HCEC 1CT (cell line): ENCODE measurements at places on chromosomes 16 and 17.
A peak's percentile ranks its signal among the peaks of the same experiment; 100 is the strongest.

GRCh38 chr16:4283939-4284338 lies 11.1 kb upstream of the TFAP4 start:
- DNase-seq, result peak; percentile 68

- no peak for DNase-seq
These were observed 28.0 kb downstream of the IL21R start for GRCh38 chr16:27429981-27430441.

DNA sequence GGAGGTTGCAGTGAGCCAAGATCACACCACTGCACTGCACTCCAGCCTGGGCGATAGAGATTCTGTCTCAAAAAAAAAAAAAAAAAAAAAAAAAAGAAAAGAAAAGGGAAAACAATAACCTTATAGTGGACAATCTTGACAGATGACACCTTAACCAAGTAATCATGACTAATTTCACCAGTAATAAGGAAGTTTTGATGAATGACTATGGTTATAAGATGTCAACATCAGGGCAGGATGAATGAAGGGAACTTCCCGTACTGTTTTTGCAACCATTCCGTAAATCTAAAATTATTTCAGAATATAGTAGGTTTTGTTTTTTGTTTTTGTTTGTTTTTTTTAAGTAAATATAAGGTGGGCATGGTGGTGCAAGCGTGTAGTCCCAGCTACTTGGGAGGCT lies 23.0 kb downstream of the GSPT1 start:
- peak; percentile 11 for DNase-seq

DNA sequence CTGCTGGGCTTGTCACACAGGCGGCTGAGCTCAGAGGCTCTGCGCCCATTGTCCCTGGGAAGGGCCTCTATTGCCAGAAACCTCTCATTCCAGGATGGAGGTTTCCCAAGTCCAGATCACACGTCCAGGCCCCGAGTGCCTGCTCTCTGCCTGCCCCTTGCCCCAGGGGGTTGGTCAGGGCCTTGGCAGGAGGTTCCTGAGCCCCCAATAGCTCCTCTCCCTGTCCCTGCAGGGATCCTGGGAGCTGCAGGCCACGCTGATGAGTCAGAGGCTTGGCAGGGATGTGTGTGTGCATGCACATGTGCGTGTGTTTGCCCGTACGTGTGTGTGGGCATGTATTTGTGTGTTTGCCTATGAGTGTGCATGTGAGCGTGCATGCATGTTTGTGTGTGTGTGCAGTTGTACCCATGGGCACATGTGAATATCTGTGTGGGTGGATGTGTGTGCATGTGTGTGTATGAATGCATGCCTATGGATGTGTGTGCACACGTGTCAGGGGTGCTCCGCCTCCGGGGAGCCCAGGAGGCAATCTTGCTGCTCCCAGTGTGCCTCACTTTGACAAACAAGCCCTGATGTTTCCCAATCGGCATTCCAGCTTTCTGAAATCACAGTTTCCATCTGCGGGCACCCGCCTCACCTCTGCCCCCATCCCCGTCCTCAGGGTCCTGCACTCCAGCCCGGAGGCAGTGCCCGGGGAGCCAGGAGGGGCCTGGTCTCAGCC lies 98.4 kb upstream of the GSE1 start:
- peak; percentile 94 for DNase-seq

DNA sequence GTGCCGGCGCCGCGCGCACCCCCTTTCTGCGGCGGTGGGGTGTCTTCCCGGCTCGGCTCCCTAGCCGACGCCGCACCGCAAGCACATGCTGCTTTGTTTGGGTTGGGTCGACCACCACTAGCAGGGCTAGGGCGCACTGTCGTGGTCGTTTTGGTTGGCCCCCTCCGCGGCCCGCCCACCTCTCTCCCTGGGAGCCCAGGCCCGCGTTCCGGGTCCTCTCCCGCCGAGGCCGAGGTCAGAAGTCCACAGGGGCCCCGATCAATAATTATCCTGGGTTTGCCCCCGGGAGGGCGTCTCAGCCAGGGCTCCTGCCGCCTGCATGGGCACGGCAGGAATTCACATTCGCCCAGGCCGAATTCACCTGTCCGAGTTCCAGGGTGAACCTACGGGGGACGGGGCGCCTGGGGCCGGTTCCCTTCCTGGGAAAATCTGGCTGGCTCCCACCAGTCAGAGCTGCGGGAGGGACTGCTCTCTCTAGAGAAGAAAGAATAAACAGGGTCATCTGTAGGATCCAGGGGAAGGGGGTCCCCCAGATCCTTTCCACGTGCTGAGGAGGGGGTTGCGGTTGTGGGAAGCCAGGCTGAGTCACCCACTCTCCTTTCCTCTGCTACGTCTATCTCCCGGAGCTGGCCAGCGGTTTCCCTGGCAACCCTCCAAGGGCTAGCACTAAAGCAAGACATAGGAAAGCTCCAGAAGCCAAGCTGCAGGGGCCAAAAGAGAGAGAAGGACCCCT lies 584 bp upstream of the STAT5B start:
- peak; percentile 66 for DNase-seq

DNA sequence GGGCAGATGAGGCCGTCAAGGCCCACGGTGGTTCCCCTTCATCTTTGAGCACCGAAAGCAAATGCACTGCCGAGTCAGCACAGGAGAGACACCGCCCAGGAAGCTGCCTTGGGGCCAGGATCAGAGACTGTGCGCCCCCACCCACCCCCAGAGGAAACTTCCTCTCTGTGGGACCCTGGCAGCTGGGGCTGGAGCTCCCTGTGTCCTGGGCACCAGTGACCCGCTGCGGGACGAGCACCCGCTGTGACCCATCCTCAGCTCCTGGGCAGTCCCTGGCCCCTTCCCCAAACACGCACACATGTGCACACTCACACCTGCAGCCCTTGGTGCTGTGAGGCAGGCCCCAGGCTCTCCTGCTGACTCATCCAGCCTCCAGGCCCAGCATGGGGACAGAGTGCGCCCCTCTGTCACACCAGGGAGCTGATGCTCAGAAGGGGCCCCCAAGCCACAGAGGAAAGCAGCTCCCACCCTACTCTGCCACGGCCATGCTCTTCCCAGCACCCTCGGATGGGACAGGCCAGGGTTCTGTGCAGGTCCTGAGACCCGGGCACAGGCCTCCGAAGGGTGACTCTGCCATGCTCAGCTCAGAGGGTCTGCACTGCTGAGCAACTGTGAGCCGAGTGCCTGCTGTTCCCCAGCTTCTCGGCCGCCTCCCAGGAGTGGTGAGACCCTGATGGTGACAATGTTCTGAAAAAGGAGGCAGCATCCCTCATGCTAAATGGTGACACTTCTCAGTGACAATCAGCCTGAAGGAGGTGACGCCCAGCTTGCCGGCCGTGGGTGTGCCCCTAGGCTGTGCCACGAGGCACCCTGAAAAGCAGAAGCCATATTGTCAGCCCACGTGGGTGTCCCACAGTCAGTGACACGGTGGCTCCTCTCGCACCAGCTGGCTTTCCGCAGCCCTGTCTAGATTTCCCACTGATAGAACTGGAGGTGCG lies 3.6 kb downstream of the PIEZO1 start:
- DNase-seq, result no peak

- DNase-seq, result peak; percentile 14
These were observed 1.3 kb downstream of the KIAA0513 start for GRCh38 chr16:85028685-85029407.

DNA sequence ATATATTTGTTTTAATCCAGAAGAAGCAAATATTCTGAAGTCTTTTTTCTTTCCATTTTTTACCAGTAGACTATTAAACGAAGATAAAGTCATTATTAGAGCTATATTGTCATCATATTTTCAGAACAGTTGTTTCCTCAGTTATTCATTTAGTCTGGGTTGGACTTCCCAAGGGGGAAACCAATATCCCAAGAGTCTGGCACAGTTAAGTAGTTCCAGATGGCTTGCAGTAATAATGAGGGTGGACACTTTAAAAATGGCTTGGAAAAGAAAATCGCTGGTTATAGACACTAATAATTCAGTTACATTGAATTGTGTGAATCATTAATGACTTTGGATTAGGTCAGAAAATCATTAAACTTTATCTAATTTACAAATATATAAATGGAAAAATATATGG lies 3.9 kb downstream of the PPM1E start:
- no peak for DNase-seq

DNA sequence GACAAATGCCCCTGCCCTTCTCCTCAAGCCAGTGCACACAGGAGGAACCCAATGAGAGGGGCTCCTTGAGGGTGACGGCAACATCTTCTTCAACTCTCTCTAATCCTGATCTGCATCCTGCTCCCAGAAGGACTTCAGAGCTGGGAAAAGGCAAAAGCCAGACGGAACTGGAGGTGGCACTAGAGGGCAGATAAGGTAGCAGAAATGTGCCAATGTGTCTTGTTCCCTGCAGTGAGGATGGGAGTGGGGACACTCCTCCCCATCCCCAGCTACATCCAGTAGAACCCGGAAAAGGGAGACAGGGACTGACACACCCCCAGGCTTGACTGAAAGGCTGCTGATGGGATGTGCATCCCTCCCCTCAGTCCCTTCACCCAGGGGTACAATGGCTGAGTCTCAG lies 28.5 kb downstream of the SRCIN1 start:
- no peak for DNase-seq

DNA sequence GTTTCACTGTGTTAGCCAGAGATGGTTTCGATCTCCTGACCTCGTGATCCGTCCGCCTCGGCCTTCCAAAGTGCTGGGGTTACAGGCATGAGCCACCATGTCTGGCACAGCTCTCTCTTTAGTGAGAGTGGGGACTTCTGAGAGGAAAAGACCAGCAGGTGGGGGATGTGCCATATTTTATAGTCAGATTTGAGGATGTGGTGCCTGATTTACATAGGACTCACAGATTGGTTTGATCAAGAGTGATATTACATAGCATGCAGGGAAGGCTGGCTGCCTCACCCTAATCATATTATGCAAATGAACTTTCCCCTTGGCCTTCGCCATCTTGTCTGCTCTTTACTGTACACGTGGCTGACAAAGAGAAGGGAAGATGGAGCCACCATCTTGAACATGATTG lies 28.1 kb upstream of the MAPK3 start:
- DNase-seq, result no peak

DNA sequence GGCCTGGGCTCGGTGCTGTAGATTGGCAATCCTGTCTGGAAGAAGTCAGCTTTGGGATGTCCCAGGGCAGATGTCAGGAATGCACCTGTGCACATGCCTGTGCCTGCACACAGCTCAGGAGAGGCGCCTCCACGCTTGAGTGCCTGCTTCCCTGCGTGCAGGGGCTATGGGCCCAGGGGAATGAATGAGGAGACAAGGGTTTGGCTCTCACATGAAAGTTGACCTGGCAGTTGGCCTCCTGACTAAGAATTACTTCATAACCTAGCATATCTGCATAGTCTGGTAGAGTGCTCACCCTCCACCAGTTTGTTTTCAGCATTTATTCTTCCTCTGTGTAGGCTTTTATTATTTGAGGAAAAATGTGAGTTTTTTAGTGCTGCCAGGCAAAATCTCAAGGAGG lies 50.0 kb downstream of the PLD6 start:
- DNase-seq, result peak; percentile 69

DNA sequence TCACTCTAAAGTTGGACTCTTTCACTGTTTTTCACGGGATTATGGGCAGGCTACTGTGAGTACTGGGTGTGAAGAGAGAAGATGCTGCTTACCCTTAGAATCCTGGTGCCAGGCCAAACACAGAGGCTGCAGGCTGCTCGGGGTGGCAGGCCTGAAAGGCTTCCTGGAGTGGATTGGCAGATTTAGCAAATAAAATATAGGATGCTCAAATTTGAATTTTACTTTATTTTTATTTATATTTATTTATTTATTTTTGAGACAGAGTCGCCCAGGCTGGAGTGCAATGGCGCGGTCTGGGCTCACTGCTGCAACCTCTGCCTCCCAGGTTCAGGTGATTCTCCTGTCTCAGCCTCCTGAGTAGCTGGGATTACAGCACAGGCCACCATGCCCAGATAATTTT lies 14.9 kb upstream of the STAC2 start:
- no peak for DNase-seq

DNA sequence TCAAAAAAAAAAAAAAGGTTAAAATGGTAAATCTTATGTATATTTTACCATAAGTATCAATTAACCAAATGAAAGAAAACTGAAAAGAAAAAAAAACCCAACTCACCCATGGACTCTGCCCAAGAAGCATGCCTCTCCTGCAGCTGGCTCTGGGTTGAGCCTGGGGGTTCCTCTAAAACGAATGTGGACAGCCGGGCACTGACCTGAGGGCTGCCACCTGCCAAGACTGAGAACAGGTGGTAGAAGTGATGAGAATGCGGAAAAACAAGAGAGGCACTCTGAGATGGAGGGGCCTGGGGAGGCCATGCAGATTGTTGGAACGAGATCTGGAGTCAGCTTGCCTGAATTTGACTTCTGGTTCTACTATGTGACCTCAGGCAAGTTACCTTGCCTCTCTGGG lies 85.5 kb upstream of the MSI2 start:
- DNase-seq, result no peak

- DNase-seq, result no peak
These were observed 6.9 kb downstream of the TXNDC11 start for GRCh38 chr16:11735787-11736186.

GRCh38 chr17:3002538-3003295 lies 60.7 kb downstream of the OR1D5 start:
- no peak for DNase-seq

GRCh38 chr17:47660064-47660492 lies 10.4 kb downstream of the KPNB1 start:
- no peak for DNase-seq

- no peak for DNase-seq
These were observed 56.2 kb downstream of the ADCY9 start for GRCh38 chr16:4060009-4060408.

DNA sequence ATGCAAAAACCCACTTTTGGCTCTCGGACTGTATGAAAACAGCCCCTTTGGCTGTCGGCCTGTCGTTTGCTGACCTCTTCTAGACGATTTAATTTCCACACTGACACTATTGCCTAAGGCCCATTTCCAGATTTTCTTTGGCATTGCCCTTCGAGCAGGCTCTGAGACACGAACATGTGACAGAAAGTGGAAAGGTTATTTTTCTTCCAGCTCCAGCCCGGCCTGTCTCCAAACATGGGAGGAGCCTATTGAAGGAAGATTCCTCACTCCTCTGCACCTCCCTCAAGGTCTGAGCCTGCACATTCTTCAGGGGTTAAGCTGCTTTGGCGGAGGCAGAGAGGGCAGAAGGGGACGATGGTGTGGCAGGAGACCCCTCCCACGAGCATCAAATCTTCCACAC lies 85.9 kb upstream of the FOXF1 start:
- DNase-seq, result no peak

- no peak for DNase-seq
These were observed 85.5 kb downstream of the SSH2 start for GRCh38 chr17:29844339-29845048.

- peak; percentile 37 for DNase-seq
These were observed 956 bp upstream of the IST1 start for GRCh38 chr16:71894229-71894920.

GRCh38 chr17:78324391-78325075 lies 35.3 kb downstream of the SOCS3 start:
- DNase-seq, result peak; percentile 70

GRCh38 chr17:73600103-73600871 lies 44.0 kb downstream of the SDK2 start:
- DNase-seq, result no peak
